ENCODE measurements at places on chromosomes 3 and 15.

GRCh38 chr3:101303836-101304235, 16.5 kb downstream of the IMPG2 start:
- DNase-seq, result no peak

DNA sequence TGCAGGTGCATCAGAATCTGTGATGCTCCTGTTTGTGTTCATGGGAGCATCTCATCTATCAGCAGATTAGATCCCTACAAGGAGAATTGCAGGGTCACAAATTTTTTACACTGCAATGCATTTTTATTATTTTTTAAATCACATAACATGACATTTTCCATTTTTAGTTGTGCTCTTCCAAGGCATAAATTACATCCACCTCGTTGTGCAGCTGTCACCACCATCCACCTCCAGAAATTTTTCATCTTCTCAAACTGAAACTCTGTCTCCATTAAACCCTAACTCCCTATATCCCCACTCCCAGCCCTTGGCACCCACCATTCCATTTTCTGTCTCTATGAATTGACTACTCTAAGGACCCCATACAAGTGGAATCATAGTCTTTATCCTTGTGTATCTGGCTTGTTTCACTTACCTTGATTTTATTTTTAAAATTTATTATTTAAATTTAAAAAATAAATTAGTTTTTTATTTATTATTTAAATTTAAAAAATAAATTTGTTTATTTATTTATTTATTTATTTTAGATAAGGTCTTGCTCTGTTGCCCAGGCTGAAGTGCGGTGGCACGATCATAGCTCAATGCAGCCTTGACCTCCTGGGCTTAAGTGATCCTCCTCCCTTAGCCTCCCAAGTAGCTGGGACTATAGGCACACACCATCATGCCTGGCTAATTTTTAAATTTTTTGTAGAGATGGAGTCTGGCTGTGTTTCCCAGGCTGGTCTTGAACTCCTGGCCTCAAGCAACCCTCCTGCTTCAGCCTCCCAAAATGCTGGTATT, 47.7 kb downstream of the FBLN2 start:
- no peak for DNase-seq

GRCh38 chr3:98914210-98915080, 12.9 kb upstream of the DCBLD2 start:
- DNase-seq, result no peak

DNA sequence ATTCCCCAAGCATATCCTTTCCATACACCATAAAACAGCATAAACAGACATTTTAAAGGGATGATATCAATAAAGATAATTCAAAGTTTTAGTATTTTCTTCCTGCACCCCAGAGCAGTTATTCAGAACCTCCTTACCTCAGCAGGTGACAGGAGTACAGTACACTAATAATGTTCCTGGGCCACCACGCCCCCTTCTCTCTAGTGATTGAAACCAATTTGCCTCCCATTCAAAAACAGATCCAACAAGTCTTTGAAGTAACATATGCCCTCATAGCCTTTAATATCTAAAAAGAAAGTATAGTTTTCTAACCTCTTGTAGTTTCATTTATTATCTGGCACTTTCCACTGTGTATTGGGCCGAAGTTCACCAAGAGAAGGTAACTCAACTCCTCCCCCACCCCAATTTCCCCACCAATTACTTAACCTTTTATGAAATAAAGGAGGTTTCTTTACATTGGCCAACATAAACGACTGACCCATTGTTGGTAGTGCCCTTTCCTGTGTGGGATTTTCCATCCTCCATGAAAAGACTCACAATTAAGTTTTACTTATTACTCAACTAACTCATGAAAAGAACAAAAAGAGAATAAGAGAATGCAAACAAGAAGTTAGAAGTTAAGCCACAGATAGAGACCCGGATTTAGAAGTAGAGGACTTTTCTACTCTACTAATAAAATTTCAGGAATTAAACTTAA, 5.0 kb upstream of the ATP8B4 start:
- DNase-seq, result no peak

- DNase-seq, result no peak
Measured at GRCh38 chr15:96340348-96340597, 9.8 kb downstream of the NR2F2 start.

DNA sequence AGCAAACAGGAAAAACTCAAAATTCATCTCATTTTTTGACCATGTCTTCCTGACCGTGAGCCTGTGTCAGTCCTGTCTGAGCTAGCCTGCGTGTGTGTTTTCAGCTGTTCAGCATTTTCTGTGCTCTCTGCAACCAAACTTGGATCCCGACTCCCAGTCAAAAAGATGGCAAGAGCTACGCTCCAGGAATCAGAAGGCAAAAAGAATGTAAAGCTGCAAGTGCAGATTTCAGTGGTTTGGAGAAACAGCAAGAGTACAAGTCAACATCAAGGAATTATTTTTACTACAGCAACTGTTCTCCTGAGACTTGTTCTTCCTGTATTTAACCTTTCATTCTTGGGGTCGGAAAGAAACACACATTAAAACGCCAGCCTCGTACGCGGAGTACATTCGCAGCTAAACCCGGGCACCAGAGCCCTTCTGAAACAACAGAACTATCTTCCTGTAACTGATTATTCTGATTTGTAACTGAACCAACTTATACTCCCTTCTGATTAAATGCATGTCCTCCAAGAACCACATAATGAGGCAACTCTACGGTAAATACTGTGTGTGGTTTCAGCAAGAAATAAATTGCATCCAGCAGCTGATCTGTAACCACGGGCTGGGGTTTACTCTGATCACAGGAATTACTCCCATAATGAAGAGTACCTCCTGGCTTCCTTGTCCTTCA, 107.4 kb downstream of the LRIG1 start:
- DNase-seq, result no peak

DNA sequence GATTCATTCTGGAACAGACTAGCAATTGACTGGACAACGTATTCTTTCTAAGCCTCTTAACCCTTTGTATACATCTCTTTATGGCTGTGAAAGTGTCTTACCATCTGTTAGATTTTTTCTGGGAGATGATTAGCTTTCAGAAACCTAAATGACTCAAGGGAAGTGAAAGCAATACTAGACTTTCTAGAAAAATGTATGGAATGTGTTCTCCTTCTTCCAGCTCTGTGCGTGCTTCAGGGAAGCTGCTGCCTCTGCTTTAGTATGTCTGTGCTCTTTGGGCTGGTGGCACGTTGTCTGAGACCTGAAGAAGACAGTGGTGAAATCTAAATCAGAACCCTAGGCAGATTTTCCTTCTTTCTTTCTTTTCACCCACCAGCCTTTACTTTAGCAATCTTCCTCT, 89.5 kb downstream of the ITPR1 start:
- DNase-seq, result no peak

DNA sequence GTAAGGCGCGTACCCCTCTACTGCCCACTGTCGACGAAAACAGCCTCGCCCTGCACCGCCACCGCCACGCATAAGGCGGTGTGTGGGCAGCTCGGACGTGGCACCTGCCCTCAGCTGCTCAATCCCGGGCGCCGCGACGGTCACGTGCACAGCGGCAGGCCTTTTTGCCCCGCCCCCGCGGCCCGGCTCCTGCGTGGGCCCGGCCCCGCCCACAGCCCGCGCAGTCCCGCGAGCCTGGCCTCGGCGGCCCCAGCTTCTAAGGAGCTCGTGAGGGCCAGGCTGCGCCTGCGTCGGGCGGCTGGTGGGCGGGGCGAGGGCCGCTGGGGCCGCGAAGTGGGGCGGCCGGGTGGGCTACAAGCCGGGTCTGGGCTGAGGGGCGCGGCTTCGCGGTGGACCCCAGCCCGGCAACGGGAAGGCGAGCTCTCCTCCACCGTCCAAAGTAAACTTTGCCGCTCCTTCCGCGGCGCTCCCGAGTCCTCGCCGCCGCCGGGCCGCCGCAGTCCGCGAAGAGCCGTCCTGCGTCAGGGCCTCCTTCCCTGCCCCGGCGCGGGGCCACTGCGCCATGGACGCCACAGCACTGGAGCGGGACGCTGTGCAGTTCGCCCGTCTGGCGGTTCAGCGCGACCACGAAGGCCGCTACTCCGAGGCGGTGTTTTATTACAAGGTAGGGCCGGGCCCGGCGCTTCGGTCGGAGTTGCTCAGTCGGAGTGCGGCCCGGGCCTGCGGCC, at the start of gene CAPN7:
CAPN7 (plus strand) TSS at position 313 of the 728 bp plus-strand sequence; CDS start at position 563, 250 bp downstream.
- DNase-seq, result peak; percentile 93

GRCh38 chr15:42955518-42955917, 34.9 kb upstream of the TTBK2 start:
- no peak for DNase-seq

DNA sequence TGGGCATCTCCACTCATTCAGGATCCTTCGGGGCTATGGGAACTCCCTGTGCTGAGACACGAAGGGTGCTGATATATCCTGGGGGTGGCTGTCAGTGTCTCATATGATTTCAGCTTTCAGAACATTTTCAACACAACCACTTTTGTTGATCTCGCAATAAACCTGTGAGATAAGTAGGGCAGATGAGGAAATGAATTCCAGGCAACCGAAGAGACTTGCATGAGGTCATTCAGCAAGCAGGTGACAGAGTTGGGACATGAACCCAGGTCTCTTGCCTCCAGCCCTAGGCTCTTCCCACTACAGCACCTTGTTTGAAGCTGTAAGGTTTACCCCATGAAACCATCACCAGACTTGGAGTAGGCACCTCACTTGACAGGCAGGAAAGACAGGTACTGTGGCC, 16.6 kb downstream of the DUOX1 start:
- DNase-seq, result no peak

GRCh38 chr3:156166808-156167207, 46.4 kb downstream of the KCNAB1 start:
- DNase-seq, result no peak

DNA sequence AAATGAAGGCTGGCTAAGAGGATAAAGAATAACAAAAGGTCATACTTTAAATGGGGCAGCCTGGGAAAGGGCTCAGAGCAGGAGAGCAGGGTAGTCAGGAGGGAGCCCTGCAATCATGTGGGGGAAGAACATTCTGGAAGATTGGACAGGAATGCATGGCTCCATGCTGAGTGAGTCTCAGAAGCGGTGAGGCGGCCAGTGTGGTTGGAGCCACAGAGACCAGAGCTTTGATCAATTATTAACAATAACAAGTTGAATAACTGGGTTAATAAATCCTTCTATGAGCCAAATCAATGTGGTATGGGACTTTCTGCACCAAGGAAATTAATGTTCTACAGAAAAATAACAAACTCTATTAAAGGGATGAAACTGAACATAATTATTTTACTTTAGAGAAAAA, 57.9 kb upstream of the DCUN1D1 start:
- no peak for DNase-seq

GRCh38 chr15:86115145-86115801, 35.6 kb downstream of the AGBL1 start:
- DNase-seq, result no peak

- no peak for DNase-seq
Measured at GRCh38 chr15:75211436-75212199, 9.9 kb downstream of the C15orf39 start.

DNA sequence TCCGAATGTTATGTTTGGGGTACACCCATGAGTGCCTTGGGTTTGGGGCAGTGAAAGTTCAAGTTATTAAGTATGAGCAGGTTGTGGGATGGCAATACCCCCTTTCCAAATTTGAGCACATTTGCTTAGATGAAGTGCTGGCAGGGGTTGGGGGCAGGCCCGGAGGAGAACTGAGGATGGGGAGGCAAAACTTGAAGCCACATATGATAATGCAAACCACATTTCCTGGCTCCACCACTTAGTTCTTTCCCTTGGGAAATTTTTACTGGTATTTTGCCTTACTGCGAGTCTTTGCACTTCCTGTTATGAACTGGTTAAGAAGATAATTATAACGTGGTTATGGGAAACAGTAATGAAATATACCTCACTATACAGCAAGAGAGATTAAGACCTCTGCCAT, 336.0 kb upstream of the ONECUT1 start:
- DNase-seq, result no peak

GRCh38 chr3:13665582-13666226, 116.8 kb downstream of the FBLN2 start:
- no peak for DNase-seq

DNA sequence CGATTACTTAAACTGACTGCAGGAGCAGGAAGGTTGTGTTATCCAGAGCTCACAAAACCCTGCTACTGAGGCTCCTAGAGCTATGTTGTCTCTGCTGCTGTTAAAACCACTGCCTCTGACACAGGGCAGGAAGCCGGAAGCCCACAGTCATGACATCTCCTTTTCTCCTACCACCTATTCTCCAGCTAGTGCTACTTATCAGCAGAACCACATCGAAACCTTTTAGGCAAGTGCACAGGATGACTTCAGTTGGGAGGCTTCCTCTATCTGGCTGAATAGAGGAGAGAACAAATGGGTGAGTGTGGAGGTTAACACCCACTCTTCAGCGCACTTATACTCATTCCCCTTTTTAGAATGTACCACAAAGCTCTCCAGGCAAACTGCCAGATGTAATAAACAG, 638.0 kb downstream of the OTOL1 start:
- DNase-seq, result no peak

DNA sequence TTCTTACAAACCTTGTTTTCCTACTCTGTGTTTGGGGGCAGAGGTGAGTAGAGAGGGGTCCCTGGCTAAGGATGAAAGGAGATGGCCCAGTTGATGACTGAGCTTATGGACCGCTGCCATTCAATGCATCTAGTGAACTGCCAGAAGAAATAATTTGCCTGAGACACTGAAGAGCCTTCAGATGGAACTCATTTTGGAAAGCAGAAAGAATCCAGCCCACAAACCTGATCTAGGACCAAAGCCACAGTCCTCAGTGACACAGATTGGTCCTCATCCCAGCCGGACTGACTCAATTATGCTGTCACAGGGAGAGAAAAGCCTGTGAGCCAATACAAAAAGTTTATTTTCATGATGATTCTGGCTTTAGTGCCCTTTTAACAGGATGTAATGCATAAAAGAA, 82.7 kb downstream of the CD47 start:
- no peak for DNase-seq

DNA sequence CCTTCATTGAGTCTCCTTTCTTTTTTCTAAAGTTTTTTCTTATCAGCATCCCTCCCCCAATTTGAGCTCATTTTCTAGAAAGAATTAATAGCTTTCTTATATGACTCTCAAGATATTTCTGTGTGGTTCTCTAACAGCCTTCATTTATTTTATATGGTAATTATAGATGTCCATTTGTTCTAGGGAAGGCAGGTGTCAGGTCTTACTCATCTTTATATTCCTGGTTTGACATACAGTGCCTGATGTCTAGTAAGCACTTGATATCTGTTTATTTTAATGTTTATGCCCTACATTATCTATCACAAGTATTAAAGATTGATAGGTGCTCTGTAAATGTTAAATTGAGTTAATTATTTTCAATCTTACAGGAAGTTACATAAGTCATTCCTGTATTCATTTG, 426.7 kb upstream of the TPRG1 start:
- no peak for DNase-seq

Data from stimulated activated CD4-positive, alpha-beta T cell treated with anti-CD3 and anti-CD28 coated beads, Interleukin-12 subunit alpha, Interleukin-12 subunit beta, amount 100 ng/mL, for 48 hours (primary cell).